ENCODE measurements at places on chromosomes 11 and 22. TPM values are rescaled to one million over a fixed set of nuclear protein-coding genes. Genes with fewer than 3 reads are reported as not detected.

OR51B2 gene
- polyA plus RNA-seq: not detected

PRODH gene
- polyA plus RNA-seq: 16.3 TPM

PHF21A gene
- 49.6 TPM for polyA plus RNA-seq

PIH1D2 gene
- polyA plus RNA-seq: 10.1 TPM

GGT1 gene
- polyA plus RNA-seq: 47.3 TPM
